ENCODE measurements at places on chromosomes 6 and 20.

GRCh38 chr20:32966382-32966781 is 37.9 kb downstream of the SUN5 start:
- no peak for DNase-seq

DNA sequence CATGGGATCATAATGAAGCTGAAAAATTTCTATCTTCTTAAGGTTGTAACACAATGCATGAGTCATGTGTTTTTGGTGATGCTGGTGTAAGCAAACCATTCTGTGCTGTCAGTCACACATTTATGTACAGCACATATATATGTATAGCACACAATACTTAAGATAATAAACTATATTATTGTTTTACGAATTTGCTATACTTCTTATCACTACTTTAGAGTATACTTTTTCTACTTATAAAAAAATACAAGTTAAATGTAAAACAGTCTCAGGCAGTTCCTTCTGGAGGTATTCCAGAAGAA is 920.1 kb upstream of the FLRT3 start:
- no peak for DNase-seq

- no peak for DNase-seq
Observed at GRCh38 chr6:104623052-104623690, 236.5 kb downstream of the HACE1 start.

- no peak for DNase-seq
Observed at GRCh38 chr6:82875573-82876185, 190.0 kb downstream of the UBE3D start.

DNA sequence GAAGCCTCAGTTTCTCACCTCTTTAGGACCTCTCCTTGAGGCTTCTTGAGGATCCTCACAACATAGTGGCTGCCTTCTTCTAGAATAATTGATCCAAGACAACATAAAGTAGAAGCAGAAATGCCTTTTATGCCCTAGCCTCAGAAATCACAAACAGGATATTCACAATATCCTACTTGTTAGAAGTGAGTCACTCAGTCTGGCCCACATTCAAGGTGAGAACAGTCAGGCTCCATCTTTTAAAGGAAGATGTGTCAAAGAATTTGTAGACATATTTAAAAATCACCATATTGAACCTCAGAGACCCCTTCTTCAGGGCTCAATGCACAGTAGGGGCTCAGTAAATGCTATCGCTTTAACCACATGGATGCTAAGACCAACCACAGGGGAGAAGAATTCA is 20.8 kb upstream of the FAM83D start:
- DNase-seq, result no peak

DNA sequence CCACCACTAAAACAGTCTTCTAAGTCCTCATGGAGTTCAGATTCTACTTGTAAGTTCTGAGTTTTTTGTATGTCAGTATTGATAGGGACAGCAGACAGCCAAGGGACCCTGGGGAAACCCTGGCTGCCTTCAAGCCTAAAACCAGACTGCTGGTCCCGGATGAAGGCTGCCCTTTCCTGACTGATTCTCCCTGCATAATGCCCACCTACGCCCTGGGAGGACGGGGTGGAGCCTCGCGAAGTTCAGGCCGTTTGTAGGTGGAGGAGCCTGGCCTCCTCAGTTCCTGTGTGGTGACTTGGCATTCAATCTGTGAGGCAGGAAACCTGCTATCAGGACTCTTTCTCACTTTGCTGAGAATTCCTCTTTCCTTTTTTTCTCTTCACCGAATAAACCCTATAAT is 120.3 kb upstream of the LGSN start:
- no peak for DNase-seq

- no peak for DNase-seq
Observed at GRCh38 chr20:49821870-49822331, 9.3 kb downstream of the SLC9A8 start.

All from urinary bladder (tissue), 4 donors.